ENCODE measurements at places on chromosomes 1 and 21.

GRCh38 chr1:6646499-6647148, 22.0 kb downstream of the THAP3 start:
- DNase-seq: no peak

GRCh38 chr1:110541906-110542395, 23.0 kb upstream of the KCNA10 start:
- no peak for DNase-seq

DNA sequence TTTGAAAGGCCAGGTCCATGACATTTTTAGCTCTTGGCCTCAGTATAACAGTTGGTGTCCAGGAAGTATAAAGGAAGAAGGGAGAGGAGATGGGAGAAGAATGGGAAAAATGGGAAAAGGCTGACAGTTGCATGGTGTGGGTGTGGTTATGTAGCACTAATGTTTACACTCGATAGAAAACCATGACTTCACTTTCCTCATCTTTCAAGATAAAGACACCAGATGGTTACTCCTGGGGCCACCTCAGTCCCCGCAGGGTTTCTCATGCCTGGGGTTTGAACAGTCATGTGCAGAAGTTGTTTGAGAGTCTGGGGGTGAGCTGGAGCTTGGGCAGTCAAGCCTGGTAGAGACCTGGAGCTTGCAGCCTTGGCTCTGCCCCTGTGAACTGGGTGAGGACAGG, 7.9 kb downstream of the PGBD2 start:
- no peak for DNase-seq

GRCh38 chr21:35779690-35780570, 280.4 kb downstream of the SETD4 start:
- no peak for DNase-seq

DNA sequence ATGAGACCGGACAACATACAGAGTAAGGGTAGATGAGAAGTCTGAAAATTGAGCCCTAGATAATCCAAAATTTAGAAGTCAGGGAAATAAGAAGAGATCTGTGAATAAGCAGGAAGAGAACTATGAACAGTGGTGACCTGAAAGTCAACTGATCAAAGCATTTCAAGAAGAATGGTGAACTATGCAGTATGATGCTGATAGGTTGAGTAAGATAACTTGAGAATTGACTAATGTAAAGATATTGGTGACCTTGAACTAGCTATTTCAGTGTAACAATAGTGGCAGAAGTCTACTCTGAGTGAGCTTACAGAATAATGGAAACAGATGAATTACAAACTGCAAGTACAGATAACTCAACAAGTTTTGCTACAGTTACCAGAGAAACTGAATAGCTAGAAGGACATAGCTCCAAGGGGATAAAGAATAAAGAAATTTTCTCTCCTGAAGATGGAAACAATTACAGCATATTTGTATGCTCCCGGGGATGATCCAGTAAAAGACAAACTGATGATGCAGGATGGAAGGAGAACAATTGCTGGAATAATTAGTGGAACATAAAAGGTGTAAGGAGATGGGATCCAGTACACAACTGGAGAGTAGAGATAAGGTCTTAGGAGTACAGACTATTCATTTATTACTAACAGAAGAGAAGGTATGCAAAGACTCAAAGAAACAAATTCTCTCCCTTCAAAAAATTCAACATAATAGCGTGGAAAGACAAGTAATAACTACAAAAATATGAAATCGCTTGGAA, 10.9 kb downstream of the NRDC start:
- no peak for DNase-seq

GRCh38 chr1:169392406-169392805, 24.4 kb downstream of the BLZF1 start:
- no peak for DNase-seq

GRCh38 chr1:48693674-48694320, 82.9 kb downstream of the BEND5 start:
- DNase-seq: no peak

- no peak for DNase-seq
These were observed 51.5 kb upstream of the WNT2B start for GRCh38 chr1:112457241-112457640.

DNA sequence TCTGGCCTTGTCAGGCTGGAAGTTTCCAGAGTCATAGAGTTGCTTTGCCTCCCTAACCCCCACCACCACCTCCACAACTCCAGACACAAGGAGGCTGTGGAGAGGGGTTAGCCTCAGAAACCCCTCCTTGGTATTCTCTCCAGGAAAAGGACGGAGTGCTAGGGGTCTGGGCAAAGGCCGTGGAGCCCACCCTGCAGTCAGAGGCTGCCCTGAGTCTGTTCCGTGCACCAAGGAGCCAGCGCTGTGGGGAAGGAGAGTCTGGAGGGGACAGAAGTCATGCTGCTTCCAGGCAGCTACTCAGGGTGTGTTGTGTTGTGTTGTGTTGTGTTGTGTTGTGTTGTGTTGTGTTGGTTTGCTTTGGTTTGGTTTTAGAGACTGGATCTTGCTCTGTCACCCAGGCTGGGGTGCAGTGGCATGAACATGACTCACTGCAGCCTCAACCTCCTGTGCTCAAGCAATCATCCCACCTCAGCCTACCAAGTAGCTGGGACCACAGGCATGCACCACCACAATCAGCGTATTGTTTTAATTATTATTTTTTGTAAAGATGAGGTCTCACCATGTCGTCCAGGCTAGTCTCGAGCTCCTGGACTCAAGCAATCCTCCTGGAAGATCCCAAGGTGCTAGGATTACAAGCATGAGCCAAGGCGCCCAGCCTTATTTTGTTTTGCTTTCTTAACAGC, 122.2 kb upstream of the TMEM51 start:
- DNase-seq: no peak

GRCh38 chr1:73452522-73452921, 745.5 kb downstream of the LRRIQ3 start:
- no peak for DNase-seq

DNA sequence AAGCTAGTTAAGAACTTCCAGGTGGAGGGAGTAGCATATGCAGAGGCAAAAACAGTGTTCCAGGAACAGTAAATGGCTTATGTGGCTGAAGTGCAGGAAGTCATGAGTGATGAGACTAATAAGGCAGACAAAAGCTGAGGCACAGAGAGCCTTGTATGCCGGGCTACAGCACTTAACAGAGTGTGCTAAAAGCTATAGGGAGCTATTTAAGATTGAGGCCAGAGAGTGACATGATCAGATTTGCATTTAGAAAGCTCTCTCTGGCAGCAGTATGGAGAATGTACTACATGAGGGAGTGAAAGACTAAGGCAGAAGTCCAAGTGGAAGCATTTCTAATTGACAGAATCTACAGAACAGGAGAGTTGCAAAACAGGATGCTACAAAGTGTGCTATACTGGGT, 38.6 kb downstream of the WASF2 start:
- DNase-seq: no peak

- no peak for DNase-seq
These were observed 42.6 kb downstream of the UBE2G2 start for GRCh38 chr21:44758781-44759627.

- no peak for DNase-seq
These were observed 285.6 kb downstream of the NCAM2 start for GRCh38 chr21:21283810-21284209.

DNA sequence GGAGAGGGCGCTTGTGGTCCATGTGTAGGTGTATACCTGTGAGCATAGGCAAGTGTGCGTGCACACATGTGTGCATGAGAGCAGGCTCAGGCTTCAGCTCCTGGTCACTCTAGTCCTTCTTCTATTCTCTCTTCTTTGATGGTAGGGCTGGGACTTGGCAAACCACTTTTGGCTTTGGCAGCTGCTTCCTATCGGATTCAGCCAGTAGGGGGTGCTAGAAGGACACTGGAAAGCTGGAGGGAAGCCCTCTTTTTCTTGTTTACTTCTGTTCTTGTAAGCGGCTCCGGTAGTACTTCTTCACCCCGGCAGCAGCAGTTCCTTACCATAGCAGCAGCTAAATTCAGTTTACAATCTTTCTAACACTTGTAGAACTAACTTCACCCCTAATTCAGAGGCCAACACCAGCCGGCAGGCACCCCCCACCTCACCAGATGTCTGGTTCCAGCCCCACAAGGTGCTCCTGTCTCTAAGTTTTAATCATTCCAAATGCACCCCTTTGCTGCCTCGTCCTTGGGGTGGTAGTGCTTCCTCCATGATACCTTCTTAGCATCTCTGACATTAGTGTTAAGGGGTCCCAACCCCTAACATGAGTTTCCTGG, 25.1 kb downstream of the NENF start:
- DNase-seq: no peak

DNA sequence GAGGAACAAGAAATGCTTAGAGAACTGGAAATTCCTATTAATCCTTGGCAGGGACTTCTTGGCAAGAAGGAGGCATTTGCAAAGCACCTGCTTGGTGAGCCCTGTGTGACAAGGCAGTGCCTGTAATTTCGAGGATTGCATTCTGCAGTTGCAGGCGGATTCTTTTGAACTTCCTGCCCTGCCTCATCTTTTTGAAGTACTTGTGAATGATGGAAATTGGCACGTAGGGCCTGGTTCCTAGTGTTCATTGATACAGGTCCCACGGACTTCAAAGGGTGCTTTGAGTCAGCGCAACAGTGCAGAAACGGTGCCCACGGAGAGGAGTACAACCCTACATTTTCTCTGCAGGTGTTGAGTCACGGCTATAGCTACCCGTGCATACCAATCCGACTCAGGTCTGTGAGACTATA, 6.4 kb downstream of the HUNK start:
- DNase-seq: no peak

- DNase-seq: no peak
These were observed 26.1 kb downstream of the TOR3A start for GRCh38 chr1:179107706-179108629.

- DNase-seq: no peak
These were observed 695.1 kb downstream of the MATN1 start for GRCh38 chr1:30028283-30028682.

DNA sequence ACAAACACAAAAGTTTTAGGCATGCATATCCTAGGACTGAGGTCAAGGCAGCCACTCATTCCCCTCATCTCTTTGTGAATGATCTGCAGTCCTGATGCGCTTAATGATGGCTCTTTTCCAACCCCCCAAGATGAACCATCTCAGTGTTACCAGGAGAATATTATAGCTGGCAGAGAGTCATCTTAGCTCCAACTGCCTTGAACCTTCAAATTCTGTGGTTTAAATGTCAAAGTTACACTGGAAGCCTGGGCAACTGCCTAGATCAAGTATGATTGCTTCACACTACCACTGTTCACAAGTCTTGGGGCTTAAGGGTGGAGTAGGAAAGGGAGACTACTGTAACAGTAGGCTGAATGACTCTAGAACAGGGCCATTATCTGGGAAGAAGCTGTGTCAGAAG, 8.0 kb upstream of the MYBPHL start:
- no peak for DNase-seq

DNA sequence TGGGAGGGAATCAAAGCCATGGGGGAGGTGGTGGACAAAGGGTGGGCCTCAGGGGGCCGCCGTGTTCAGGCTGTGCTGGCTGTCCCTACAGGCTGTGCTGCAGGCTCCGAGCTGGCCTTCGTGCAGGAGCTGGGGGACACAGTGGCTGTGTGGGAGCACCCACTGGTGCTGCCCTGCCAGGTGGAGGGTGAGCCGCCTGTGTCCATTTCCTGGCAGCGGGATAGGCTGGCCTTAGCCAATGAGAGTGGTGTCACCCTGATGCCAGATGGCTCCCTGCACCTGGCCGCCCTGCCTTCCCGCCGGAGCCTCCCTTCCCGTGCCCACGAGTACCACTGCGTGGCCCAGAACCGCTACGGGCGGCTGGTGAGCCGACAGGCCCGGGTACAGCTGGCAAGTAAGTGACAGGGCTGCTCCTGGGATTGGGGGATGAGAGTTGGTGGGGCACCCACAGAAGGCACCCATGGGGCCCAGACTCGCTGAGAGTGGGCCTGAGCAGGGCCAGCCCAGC, 20.2 kb downstream of the SLC27A3 start:
- no peak for DNase-seq

- DNase-seq: no peak
These were observed 66.5 kb downstream of the SH3BGR start for GRCh38 chr21:39518055-39518846.

DNA sequence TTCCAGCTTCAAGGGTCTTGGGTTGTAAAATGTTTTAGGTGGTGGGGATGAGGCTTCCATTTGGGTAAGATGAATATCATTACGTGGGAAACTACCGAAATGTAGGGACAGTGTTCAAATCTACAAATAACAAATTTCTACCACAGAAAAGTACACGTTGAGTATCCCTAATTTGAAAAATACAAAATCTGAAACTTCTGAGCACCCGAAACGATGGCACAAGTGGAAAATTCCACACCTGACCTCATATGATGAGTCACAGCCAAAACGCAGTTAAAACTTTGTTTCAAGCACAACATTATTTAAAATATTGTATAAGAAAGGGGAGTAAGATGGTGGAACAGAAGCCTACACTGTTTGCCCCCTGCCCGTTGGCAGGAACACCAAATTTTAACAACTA, 8.8 kb upstream of the HENMT1 start:
- DNase-seq: no peak

DNA sequence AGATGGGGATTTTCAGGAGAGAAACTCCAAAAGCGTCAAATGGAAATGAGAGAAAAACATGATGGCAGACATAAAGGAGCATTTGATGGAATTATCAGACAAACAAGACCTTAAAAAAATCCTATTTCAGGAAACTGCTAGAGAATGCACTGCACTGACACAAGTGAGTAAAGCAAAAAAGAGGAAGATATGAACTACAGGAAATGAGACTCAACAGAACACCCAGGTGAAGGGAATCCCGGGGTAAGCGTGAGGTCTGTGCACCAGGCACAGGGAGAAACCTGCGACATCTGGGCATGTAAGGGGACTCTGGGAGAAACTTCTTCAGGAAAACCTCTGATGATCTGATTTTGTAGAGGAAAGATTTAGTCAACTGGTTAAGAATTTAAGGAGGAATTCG, 2.8 kb downstream of the TARBP1 start:
- no peak for DNase-seq

DNA sequence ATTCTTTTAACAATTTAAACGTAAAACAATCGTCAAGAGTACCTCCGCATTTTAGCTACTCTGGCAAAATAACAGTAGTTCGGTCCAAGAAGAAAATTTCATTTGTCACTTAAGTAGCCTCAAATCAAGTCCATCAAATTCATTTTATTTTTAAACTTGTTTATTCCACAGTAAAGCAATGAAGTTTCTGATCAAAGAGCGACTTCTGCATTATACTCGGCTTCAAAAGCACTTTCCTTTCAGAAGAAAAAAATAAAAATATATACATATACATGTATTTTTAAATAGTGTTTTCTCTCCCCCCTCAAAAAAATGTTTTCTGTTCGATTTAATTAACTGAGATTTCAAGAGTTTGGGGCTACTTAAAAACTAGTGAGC, 115.0 kb downstream of the RERE start:
- DNase-seq: no peak

- no peak for DNase-seq
These were observed 69.9 kb downstream of the TNFSF4 start for GRCh38 chr1:173137107-173137706.

DNA sequence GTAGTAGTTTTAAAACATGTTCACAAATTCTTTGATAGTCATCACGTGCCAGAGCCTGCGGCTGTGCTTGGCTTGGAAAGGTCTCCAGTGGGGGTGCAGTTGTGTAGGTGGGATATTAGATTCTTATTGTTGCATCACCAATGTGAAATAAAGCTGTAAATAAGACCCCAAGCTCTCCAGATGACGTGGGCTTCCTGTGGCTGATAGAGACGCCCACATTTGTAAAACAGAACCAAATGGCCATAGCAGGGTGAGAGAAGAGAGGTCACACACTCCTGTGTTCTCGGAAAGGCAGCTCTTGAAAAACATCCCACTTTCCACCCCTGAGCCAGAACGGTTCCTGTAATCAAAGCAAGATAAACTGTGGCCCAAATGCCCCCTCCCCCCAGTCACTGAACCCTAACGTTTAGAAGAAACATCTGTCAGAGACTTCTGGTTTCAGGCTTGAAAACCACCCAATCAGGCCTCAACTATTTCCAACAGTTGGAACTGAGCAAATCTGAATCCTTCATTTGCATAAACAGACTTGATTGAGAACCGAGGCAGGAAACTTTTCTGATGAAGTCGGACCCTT, 6.6 kb upstream of the NTPCR start:
- DNase-seq: no peak

Measured in lower lobe of right lung (tissue), 2 donors.